ENCODE measurements at places on chromosomes 1 and 21. TPM values are rescaled to one million over a fixed set of nuclear protein-coding genes. Genes with fewer than 3 reads are reported as not detected.

DNA sequence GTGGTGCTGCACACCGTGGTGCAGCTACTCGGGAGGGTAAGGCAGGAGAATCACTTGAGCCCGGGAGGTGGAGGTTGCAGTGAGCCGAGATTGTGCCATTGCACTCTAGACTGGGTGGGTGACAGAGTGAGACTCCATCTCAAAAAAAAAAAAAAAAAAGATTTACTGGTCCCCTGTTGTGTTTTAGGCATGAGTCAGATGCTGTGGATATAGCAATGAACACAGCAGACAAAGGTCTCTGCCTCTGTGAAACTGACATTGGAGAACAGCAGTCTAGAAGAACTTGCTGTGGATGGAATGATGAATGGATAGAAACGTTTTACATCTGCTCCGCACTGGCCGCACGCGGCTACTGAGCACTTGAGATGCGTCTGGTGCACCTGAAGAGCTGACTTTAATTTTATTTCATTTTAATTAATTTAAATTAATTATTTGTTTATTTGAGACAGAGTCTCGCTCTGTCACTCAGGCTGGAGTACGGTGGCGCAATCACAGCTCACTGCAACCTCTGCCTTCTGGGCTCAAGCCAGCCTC is 24.5 kb upstream of the EPHA2 start:
- DNase-seq: no peak

DNA sequence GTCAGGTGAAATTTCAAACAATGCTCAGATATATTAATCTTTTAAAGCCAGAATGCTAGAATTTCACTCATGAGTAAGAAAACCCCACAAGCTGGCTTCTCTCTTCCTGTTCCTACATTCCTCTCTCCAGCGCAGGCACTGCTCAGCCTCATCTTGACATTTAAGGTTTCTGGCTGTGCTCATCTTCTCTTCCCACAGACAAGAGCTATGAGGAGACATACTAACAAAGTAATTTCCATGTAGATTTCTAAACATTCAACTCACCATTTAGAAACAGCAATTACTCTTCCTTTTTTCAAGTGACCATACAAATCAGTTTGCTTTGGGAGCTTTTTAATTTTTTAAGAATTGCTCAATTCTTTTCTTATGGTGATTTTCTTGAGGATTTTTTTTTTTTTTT is 7.8 kb upstream of the LRRC8D start:
- no peak for DNase-seq

Gene AKR7A3
- 9.1 TPM for total RNA-seq

DNA sequence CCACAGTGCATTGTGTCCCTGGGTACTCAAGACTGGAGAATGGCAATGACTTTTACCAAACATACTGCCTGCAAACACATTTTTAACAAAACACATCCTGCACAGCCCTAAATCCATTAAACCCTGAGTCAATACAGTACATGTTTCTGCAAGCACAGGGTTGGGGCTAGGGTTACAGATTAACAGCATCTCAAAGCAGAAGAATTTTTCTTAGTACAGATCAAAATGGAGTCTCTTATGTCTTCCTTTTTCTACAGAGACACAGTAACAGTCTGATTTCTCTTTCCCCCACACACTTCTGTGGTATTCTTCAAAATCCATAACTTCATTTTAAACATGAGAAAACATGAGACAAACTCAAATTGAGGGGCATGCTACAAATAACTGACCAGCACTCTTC is 13.9 kb downstream of the BMP8A start:
- DNase-seq: no peak

- no peak for DNase-seq
Observed at GRCh38 chr1:17342014-17342441, 30.0 kb upstream of the PADI6 start.

Gene ADORA1
- total RNA-seq: 0.58 TPM

DNA sequence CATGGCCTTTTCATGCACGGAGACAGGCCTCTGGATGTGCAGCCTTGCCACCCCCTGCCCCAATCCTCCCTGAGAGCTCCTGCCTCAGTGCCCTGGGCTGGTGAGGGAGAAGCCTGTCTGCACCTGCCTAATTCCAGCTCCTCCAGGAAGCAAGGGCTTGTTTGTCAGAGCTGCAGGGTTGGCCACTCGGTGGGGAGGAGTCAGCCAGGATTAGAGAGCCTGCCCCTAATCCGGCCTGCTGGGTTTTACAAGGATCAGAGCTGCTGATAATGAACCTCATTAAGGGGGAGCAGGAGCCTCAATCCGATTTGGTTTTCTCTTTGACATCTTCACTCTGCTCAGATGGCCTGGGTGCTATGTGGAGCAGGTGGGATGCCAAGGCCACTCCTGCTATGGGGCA is 31.9 kb upstream of the LHX4 start:
- DNase-seq: no peak

DNA sequence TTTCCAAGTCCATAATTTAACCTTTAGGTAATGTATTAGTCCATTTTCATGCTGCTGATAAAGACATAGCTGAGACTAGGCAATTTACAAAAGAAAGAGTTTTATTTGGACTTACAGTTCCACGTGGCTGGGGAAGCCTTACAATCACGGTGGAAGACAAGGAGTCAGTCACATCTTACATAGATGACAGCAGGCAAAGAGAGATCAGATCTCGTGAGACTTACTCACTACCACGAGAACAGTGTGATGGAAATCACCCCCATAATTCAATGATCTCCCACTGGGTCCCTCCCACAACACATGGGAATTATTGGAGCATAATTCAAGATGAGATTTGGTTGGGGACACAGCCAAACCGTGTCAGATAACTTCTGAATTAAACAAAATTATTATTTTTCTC is 44.0 kb downstream of the CNIH3 start:
- DNase-seq: no peak

Gene PRKAA2
- 2.2 TPM for total RNA-seq

GRCh38 chr1:82849460-82849859 is 1048.7 kb downstream of the ADGRL2 start:
- no peak for DNase-seq

Gene SIPA1L2
- 13.2 TPM for total RNA-seq

All from adrenal gland (tissue), 19 donors.